Panc1 (cell line): ENCODE measurements at places on chromosomes 3 and 15.

GRCh38 chr15:50890751-50891150 is 17.7 kb upstream of the AP4E1 start:
- no peak for DNase-seq

DNA sequence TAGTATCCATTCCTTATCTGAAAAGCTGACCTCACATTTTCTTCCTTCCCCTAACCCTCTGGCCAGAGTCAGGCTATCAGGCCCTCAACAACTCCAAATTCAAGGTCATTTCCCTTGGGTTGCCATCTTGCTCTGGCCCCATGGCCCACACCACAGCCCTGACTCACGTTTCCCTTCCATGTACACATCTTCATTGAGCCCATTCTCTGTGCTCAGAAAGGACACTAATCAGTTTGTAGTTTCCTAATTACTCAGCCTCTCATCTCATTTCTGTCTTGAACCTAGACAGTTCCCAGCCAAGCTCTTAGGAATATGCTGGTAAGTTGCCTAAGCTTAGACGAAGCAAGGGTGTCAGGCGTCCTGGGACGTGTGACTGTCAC is 14.9 kb downstream of the TGM5 start:
- DNase-seq, result no peak

GRCh38 chr3:107377151-107377550 is at the start of gene CCDC54:
TSS of gene CCDC54 (plus strand) at chr3:107377439. CDS start at chr3:107377588, 149 bp downstream.
- DNase-seq, result no peak

- no peak for DNase-seq
Measured at GRCh38 chr15:66786708-66787488, 84.9 kb downstream of the SMAD6 start.

- DNase-seq, result no peak
Measured at GRCh38 chr3:52820736-52821135, 9.7 kb downstream of the ITIH4 start.

DNA sequence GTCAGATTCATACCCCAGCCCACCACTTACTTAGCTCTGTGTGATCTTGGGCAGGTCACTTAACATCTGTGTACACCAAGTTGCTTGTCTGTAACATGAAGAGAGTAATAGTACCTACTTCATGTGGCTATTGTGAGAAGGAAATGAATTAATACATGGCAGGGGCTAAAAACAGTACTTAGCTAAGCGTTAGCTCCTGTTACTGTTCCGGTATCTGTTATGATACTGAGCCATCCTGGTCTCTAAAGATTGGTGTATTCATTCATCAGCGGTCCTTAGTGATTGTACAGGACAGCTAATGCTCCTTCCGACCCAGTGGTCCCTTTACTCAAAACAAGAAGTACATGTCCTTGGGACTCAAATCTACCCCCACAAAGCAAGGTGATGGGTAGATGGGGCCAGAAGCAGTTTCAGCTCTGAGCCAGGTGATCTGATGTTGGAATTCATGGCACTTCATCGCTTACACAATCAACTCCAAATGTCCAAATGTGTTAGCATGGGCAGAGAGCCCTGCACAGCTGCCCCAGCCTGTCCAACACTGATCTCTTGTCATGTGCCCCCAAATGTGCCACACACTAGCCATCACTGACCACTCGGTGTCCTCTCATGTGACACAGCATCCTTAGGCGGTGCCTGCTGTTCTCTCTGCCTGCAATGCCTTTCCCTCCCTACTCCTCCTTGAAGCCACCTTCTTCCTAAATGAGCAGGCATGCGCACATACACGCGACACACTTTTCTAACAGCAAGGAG is 84.1 kb downstream of the RARB start:
- no peak for DNase-seq

DNA sequence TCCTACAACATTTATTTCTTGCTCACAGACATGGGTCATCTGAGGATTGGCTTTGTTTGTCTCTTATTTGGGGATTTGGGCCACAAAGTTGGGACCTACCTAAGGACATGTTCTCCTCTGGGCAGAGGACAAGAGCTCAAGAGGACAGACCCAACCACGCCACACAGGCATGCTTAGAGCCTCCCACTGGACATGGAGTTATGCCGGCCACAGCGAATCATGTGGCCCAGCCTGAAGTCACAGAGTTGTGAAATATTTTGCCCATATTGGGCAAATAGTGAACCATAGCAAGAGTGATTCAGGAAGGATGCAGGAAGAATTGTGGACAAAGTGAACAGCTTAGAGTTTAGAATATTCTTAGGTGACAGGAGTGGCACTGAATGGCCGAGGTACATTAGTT is 9.9 kb downstream of the TRAK1 start:
- no peak for DNase-seq

GRCh38 chr15:33913459-33913858 is 54.8 kb upstream of the CHRM5 start:
- no peak for DNase-seq

DNA sequence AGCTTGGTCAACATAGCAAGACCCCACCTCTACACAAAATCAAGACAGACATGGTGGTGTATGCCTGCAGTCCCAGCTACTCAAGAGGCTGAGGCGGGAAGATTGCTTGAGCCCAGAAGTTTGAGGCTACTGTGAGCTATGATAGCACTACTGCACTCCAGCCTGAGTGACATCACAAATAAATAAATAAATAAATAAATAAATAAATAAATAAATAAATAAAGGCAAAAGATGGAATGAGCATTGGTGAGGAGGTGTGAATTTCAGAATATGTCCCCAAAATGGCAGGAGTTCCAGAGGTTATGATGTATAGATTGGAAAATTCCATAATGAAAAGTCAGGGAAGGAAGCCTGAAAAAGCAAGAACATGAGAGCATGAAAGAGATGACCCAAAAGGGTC is 249.9 kb downstream of the MEX3B start:
- no peak for DNase-seq

DNA sequence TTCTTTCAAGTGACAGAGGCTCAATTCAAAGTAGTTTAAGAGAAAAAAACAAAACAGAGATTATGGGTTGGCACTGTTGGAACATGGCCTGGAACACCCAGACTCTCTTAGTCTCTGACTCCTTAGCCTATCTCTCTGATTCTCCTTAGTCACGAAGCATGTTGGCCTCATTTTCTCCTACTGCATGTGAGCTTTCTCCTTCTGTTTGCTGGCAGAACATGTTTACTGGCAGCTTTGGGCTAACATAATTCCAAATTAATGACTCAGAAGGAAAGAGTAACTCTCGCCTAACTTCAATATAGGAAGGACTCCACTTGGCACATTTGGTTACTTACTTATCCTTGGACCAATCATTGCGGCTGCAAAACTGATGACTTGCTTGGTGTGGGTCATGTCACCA is 21.7 kb upstream of the CCDC39 start:
- DNase-seq, result no peak

DNA sequence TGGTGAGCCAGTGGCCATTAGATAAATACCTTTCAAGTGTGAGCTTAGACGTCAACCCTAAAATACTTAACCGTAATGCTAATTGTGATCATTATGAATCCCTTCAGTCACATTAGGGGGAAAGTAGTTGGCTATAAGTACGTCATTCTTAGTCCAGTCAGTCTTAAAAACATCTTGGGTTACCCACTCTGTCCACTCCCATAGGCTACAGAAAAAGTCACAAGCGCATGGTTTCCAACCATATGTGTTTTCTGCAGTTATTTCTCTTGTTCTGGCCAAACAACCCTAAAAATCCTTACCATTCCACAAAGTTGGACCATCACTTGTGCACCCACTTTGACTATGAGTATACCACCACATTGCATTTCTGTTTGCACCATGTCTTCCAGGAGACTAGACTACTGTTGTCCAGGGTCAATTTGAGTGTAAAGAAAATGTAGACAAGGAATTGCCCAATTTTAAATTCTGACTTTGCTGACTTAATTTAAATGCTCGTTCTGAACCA is 3.3 kb downstream of the RPL15 start:
- DNase-seq, result no peak

DNA sequence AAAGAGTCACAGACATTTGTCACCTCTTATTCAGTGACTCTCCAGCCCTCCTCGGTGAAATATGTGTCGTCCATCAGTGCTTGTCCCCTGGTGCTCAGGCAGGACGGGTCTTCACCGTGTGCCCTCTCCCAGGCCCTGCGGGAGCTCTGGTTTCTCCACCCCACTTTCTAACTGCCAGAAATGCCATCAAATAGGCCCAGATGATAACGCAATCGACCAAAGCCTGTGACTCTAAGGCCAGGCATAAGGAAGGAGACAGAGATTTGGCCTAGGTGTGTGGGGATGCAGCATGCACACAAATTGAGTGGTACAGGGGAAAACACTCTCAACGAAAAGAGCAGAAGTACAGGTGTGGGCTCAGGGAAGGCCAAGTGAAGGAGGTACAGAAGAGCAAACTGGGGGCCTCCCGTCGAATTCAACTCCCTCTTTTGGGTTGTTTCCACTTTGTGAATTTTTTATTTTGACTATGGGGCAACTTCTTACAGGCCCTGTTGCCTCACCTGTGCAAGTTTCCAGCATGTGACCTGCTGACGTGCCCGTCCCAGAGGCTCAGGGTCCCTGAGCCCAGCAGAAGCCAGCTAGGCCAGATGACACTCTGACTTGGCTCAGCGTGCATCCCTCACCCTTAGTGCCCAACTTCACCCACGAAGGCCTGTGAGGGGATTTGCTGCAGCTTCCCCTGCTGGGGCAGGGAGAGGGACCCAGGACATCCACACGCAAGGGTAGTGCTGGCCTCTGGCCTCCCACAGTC is 4.7 kb downstream of the NUP210 start:
- no peak for DNase-seq

GRCh38 chr3:132167870-132168269 is 133.1 kb upstream of the CPNE4 start:
- no peak for DNase-seq

DNA sequence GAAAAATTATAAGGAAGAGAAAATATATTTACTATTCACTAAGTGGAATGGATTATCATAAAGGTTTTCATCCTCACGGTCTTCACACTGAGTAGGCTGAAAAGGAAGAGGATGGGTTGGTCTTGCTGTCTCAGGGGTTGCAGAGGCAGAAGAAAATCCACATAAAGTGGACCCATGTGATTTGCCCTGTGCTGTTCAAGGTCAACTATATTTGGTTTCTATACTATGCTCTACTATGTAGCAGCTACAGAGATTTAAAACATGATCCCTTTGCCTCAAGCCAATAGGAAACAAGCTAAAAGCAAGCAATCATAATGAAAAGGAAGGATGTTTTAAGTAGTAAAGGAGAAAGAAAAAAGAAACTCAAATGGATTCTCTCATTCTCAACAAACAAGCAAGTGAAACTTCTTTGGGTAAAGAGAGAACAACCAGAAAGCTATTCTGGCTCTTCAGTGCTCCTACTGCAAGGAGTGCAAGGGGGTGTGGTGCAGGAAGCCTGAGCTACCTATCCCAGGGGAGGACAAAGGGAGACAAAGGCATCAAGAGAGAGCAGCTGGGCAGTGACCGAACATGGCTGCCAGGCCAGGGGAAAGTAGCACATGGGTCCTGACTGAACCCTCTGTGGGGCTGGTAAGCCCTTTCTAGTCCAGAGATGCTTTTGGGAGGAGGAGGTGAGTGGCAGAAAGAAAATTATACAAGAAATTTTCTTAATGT is 35.9 kb downstream of the SFMBT1 start:
- DNase-seq, result no peak

DNA sequence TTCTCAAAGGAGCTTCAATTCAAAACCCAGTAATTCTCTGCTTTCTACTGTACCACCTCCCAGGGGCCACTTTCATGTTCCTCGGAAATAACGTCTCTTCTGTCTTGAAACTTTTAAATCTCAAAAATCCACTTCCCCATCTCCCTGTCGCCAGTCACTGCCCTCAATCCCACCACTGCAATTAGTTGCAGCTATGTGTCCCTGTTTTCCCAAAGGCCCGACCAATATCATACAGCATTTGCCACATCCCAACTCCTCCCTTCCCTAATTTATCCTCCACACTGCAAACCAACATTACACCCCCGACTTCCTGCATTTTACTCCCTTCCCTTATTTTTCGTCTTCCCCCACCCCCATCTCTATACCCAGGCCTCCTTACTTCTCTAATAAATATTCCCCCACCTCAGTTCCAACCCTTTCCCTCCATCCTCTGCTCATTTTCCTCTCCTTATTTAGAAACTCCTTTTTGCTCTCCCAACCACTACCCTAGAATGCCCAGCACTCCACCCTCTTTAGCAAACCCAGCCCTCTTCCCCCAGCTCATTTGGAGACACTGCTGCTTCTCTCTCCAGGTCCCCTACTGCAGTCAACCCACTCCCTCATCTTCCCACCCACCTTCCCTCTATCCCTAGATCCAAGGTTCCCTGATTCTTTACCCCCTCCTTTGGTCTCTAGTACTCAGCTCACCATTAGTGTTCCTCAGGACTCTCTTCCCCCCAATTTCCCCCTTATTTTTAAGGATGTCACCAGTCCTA is 1.1 kb downstream of the NPTN start:
- DNase-seq, result no peak
